Glomerular endothelial cell (primary cell): ENCODE measurements at places on chromosomes 5 and 9. TPM values are rescaled to one million over a fixed set of nuclear protein-coding genes. Genes with fewer than 3 reads are reported as not detected.

DNA sequence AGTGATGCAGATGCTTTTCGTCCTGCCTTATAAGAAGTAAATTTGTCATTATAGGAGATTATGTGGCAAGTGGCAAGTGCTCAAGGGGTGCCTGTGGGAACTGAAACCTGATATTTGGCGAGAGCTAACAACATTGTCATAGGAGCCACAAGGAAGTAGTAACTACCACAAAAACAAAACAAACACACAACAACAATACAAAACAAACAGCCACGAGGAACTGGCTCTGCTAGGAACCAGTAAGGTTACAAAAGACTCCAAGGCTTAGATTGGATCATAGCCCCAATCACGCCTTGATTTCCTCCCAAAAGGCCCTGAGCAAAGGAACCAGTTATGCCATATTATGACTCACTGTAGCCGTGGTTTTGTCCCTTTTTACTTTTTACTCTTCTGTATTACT lies 1045.2 kb downstream of the CDH12 start:
- no peak for DNase-seq

The RGS7BP gene
- 23.9 and 24.1 TPM in 2 replicates for total RNA-seq

DNA sequence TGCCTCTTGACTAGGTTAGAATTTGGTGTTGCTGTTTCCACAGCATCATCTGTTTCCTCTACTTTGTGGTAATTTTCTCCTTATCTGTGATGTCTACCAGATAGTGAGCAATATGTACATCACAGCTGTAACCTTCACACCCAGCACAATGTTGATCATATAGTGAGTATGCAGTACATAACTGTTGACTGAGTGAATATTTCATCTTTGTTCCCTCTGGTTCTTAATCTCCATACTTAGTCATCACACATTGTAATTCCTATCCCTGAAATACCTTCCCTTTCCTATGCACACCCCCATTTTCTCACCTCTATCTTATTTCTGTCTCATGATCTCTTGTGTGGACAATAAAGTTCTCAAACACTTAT lies 115.9 kb downstream of the KIF4B start:
- no peak for DNase-seq

The LCN2 gene
- not detected in 2 replicates for total RNA-seq

The IFNB1 gene
- not detected in 2 replicates for total RNA-seq

DNA sequence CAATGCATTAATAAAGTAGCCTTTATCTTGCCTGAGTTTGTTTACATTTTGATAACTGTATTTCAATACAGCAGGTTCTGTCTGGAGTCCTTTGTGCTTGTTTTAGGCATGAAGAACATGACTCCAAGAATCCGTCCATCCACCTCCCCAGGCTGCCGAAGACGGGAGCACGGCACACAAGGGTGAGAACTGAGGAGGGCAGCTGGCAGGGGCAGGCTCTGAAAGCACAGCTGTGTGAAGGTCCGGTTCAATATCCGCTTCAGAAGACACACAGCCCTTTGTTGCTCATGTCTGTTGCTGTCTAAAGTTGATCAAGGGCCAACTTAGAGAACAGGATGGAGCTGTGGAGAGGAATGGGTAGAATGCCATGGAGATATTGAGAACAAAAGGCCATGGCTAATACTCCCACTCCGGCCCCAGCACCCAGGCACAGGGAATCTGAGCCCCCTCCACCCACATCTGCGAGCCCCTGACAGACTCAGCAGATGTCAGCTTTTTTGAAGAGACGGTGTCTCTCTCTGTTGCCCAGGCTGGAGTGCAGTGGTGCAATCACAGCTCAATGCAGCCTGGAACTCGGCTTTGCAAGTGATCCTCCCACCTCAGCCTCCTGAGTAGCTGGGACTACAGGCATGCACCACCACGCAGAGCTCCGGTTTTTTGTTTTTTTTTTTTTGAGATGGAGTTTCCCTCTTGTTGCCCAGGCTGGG lies 58.5 kb upstream of the GNE start:
- no peak for DNase-seq

DNA sequence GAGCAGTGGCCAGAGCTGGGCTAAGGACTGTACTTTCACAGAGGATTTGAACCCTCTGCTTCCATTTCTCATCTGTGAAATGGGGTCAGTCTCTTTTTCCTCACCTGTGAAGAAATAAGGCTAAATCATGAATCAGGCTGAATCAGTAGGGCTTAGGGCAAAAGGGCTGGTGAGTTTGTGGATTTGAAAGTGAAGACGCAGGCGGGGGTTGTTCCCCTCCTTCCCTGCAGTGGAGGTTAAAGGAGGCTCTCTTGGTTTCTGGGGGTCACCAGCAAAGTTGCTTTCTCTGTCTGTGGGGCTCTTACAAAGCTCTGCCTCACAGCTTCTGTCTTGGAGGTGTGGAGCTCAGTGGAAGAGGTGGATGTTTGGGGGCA lies 17.6 kb upstream of the NDST1 start:
- DNase-seq: no peak

The N4BP3 gene
- total RNA-seq: 42.8 and 103 TPM in 2 replicates

GRCh38 chr5:65026816-65027548 lies 258.3 kb downstream of the CWC27 start:
- DNase-seq: no peak

The GFM2 gene
- 26.1 and 28.6 TPM in 2 replicates for total RNA-seq

The ZNF608 gene
- 26.8 and 30.9 TPM in 2 replicates for total RNA-seq

- DNase-seq: no peak
These were observed 267.0 kb upstream of the HAPLN1 start for GRCh38 chr5:83987513-83988292.

The ABLIM3 gene
- 57.9 and 60.4 TPM in 2 replicates for total RNA-seq

- no peak for DNase-seq
These were observed 11.4 kb downstream of the ECSCR start for GRCh38 chr5:139451176-139451575.

DNA sequence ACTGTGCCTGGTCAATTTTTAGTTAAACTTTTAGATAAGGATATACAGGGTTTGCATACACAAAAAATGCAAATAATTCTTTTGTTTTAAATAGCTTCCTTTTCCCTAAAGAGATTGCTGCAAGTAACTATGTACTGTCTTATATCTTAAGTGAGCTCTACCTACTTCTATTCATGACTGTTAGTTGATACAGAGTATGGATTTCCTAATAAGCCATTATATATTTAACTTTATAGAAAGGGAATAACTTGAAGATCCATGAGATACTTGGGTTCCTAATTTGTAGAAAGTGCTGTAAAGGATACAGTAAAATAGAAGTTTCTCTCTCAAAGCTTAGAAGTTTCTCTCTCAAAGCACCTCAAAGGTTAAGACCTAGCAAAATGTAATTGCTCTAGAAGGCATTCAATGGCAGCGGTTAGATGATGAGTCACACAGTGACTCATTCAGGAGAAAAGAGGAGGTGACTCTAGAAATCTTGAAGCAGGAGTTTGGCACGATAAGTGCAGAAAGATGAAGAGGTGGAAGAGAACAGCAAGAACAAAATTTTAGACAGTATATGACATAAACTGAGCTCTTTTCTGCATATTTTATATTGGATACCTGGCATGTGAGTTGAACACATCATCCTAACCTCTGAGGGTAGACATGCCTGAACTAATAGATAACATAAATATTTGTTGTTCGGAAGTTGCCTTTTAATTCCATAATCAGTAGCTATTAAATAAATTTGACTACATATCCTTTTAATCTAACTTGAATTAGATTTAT lies 5.5 kb upstream of the DNAJC21 start:
- peak; percentile 62 for DNase-seq

GRCh38 chr5:171388816-171389168 lies 1.1 kb downstream of the NPM1 start:
- DNase-seq: no peak

DNA sequence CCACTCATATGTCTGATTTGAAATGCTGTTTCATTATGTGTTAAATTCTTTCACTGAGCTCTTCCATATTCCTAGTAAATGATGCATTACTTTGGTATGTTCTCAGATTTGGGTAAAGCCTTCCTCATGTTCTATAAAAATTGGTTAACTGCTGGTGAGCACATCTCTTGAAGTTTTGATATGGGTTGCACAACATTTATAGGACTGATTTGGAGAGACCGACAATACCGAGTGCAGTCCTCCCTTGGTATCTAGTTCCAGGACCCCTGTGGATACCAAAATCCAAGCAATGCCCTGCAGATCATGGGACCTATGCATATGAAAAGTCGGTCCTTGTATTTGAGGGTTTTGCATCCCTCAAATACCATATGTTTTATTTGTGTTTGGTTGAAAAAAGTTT lies 37.8 kb downstream of the WDR36 start:
- no peak for DNase-seq

DNA sequence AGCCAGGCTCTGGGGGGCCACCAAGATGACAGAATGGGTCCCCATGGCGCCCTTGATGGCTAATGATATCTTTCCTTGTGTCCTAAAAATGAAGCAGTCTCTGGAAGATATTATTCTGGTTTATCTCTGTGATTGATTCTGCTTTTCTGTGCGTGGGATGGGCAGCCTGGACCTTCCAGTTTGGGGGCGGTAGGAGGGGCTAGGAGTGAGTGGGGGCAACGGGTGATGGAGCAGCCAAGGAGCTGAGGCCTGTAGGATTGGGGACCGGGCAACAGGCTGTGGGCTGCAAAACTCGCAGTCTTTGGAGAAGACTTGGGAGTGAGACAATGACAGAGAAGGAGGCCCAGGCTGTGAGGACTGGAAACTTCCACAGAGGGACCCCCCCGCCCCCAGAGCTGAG lies 8.8 kb downstream of the PRRX2 start:
- DNase-seq: no peak

DNA sequence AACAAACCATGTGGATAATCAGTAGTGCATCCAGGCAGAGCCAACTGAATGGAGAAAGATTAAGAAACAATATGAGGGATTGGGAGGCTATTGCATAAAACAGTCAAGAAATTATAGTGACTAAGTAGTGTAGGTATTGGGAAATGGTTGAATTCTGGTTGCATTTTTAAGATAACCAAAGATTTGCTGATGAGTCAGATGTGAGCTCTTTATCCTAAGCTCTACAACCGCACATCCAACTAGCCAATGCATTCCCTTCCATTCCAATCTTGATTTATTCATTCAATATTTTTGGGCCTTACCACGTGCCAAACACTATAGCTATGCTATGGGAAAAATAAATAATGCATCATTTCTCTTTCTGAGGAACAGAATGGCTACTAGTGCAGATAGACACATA lies 524.5 kb upstream of the RGMB start:
- DNase-seq: no peak

DNA sequence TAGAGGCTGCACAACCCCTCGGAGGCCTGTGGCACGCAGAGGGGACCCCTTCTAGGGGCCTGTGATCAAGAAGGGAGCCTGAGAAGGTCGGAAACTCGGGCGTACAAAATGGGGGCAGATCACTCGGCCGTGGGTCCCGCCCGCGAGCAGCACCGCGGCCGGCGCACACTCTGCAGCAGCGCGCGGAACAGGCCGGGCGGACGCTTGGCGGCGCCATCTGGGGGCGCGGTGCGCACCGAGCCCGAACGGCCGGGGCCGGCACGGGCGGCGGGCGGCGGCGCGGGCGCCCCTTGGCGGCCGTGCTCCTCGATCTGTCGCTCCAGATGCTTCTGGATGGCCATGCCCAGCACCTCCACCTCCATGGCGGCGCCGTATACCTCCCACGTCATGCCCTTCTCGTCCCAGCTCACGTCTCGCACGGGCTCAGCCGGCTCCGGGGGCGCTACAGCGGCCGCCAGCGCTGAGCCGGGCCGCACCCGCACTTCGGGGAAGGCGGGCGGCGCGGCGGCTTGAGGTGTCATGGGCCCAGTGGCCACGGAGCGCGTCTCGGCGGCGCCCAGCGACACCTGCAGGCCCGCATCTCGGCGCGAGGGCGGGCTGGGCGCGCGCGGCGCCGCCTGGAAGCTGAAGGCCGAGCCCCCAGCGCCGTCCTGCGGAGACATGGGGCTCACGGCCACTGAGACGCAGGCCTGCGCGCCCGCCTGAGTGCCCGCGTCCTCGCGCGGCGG lies 13.1 kb downstream of the GPRIN1 start:
- no peak for DNase-seq

GRCh38 chr9:101333490-101333889 lies 51.3 kb downstream of the BAAT start:
- no peak for DNase-seq

DNA sequence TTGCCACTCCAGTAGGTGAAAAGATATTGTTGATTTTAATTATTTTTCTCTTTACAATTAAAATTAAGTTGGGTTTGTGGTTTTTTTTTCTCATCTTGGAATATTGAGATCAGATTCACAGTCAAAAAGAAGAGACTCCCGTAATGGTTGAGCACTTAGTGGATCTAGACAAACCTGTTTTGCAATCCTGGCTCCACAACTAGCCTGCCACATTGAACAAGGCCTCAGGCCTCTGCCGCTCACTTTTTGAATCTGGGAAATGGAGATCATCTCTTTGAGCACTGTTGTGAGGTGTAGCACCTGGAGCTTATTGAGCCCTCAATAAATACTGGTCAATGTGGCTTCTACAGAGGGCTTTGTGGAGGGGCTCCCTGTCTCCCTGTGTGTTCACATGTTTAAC lies 37.1 kb upstream of the RARS1 start:
- no peak for DNase-seq

The CCNI2 gene
- total RNA-seq: not detected in 2 replicates

GRCh38 chr9:81227507-81228245 lies 461.7 kb downstream of the TLE1 start:
- DNase-seq: no peak

DNA sequence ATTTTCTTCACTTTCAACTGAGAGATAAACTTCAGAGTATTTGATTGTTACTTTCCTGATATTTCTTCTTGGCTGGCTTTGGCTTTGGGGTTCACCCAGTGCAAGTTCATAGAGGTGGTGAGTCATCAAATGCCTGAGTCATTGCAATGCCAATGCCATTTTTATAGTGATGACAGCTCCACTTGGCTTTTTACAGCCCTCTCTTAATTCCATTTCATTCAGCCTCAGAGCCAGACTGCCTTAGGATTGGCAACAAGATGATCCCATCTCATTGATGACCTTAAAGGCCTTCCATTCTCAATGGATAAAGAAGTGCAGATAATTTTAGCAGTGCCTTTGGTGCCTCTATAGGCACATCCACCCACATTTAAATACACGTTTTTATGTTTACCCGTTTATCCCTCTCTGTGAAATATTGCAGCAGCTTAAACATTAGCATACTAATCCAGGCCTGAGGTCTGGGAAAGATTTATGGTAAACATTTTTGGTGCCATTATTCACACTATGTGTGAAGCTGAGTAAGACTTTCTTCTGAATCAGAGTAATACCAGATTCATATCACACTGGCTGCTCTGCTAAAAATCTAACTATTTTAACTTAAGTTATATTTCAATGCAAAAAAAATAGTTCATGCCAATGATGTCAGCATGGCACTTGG lies 88.9 kb upstream of the TYRP1 start:
- no peak for DNase-seq

- DNase-seq: no peak
These were observed 14.8 kb upstream of the PSMD5 start for GRCh38 chr9:120857481-120857880.

- DNase-seq: peak; percentile 62
These were observed 243.8 kb downstream of the BNC2 start for GRCh38 chr9:16626577-16627130.
